MG63 (cell line): ENCODE measurements at places on chromosomes 11 and 22. TPM values are rescaled to one million over a fixed set of nuclear protein-coding genes. Genes with fewer than 3 reads are reported as not detected.

- peak; percentile 12 for DNase-seq
Observed at GRCh38 chr11:115676768-115677167, 172.6 kb upstream of the CADM1 start.

- no peak for DNase-seq
Observed at GRCh38 chr11:12717851-12718291, 43.6 kb downstream of the TEAD1 start.

Gene IGLL1
- not detected in 2 replicates for total RNA-seq

DNA sequence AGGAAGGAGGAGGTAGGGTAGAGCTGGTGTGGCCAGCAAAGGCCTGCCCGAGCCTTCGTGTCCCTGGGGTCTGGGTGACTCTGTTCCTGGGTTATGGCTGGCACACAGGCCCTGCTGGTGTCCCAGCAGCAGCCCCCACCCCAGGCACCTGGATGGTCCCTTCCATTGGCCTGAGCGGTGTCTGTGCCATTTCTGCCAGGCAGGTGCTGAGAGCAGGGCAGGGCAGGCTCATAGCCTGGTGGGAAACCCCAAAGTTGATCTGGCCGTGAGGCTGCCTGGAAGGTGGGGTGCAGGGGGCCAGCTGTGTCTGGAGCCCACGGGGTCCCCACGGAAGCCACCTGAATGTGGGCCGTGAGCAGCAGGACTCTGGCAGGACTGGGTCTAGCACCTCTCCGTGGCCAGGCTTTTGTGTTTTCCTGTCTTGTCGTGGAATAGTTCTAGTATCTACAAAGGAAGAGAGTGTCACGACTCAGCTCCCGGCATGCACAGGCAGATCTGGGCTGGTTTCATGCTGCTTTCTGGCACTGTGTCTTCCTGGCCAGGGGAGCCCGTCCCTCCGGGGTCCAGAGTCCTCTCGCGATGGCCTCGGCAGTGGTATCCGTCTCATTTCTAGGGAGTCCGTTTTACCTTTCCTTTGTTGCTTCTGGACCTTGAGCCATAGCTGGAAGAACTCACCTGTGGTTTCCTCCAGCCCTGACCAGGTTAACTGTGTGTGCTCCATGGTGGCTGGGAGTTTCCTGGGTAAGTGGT, 83.7 kb downstream of the KCNQ1 start:
- no peak for DNase-seq

Gene XKR3
- not detected in 2 replicates for total RNA-seq

Gene KCNK7
- total RNA-seq = not detected in 2 replicates
